NCI-H1105 treated with DMSO at 0.1 percent for 48 hours (cell line): ENCODE measurements at places on chromosomes 7 and 10.

GRCh38 chr7:45982907-45983719 is 62.0 kb upstream of the IGFBP3 start:
- no peak for DNase-seq

DNA sequence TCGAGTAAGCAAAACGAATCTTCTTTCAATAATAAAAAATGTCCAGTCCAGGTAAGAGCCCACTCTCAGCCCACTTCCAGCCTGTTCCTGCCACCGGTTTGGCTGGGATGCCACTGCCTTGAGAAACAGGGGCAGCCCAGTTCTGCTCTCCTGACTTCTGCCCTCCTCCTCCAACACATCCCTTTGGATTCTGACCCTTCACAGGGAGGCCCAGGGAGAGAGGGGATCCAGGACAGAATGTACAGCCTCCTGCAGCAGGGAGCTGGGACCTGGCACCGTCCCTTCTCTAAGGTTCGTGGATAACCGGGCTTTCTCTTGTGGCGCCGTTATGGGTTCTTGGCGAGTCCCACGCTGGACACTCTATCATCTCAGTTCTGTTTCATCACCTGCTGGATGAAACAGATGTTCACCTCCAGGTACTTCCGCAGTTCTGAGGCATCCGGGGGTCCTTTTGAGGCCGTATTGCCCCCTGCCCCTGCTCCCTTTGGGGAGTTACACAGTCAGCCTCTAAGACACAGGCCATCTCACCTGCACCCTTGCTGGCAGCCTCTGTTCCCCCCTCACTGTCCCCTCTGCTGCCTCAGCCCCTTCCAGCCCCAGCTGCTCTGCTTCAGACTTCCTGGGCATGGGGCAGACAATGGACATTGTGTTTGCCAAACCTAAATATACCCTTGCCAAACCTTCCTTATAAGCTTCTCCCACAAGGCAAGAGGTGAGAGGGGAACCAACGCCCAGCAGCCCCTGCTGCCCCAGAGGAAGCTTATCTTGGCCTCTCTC is 203.8 kb upstream of the ZMIZ1 start:
- DNase-seq = no peak

GRCh38 chr7:137289101-137289500 is 54.4 kb downstream of the PTN start:
- no peak for DNase-seq

DNA sequence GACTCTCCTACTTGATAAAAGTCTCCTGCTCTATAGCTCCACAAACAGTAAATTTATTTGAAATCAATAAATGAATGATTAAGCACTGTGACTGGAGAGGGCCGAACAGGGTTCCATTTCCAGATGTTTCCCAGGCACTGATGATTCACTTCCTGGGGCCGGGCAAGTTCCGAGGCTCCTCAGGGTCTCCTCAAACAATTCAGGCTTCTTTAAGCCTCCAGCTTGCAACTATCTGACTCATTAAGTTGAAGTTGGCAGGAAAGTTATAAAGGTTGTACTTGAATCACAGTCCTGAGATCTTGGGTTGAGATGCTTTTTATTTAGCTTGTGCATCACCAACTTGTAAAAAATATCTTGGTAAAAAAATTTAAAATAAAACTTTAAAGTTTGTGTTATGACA is 612.9 kb downstream of the DNAJB6 start:
- DNase-seq = no peak

DNA sequence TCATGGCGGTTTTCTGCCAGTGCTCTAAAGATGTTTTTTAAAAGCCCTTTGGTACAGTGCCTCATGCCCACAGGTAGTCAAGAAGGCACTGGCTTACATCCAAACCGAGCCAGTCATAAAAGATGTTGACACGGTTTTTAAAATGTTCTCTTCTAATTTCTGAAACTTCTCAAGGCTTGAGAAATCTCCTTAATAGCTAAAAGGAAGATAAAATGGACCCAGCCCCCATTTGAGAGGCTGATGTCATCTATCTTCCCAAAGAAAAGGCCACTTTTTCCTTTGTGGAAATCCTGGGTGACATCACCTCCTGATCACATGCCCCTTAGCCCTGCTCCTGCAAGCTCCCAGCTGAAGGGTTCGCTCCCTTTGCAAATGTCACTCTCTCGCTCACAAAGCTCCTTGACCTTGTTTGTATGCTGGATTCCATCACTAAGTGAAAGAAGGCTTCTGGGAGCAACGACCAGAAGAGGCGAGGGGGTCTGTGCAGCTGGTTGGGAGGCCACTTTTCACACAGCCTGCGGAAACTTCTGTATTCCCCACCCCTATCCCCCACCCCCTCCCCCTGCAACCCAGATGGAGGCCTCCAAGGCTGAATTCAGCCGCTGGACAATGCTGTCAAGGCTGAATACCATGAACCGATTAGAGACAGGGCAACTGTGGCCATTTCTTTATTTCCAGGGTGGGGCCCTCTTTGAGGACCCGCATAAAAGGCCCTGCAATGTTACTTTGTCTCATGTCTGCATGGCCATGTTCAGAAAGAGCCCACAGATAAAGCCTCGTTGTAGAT is 122.8 kb downstream of the CUBN start:
- DNase-seq = no peak

DNA sequence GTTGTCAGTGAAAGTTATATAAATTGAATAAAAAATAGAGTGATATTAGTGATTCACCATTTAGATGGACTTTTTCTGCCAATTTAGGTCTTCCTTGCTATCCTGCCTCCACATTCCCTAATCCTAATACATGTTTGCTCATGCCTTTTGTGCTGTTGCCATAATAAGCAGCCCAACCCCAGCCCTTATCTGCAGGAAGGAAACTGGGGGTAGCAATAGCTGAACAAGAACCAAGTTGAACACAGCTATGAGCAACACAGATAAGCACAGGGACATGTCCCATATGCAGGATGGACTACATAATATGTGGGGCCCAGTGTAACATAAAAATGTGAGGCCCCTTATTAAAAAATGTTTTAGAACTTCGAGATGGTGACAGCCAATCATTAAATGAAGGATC is 91.2 kb upstream of the AHR start:
- no peak for DNase-seq

GRCh38 chr7:100520138-100520537 is 18.9 kb upstream of the AGFG2 start:
- no peak for DNase-seq

DNA sequence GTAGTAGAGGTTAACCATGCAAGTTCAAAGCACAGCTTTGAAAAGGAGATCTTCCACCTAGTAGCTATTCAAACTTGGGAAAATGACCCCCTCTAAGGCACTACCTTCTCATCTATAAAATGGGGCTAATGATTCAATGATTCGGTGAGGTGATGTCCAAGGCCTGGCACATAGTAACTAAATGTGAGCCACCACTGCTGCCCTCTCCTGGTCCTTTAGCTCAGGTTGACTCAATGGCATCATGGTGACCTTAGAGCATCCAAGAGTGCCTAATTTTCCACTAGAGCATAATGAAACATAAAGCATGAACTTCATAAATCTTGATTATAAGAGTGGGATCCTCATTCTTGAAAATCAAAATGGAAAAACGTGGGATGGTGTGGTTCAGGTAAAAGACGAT is 16.3 kb upstream of the PLCE1 start:
- DNase-seq = no peak

- no peak for DNase-seq
Observed at GRCh38 chr7:24325708-24326107, 41.7 kb downstream of the NPY start.

DNA sequence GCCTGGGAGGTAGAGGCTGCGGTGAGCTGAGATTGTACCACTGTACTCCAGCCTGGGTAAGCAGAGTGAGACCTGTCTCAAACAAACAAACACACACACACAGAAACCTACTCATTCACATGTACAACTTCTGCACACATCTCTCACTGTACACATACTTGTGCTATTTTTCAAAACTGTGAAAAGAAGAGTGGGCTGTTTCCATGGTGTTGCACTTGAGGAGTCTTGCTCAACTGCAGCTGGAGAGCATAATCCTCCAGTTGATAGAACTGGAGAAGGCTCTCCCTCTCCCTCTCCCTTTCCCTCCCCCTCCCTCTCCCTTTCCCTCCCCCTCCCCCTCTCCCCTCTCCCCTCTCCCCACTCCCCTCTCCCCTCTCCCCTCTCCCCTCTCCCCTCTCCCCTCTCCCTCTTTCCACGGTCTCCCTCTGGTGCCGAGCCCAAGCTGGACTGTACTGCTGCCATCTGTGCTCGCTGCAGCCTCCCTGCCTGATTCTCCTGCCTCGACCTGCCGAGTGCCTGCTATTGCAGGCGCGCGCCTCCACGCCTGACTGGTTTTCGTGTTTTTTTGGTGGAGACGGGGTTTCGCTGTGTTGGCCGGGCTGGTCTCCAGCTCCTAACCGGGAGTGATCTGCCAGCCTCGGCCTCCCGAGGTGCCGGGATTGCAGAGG is 43.7 kb upstream of the DLD start:
- DNase-seq = no peak

GRCh38 chr7:95824616-95825015 is 52.3 kb downstream of the DYNC1I1 start:
- no peak for DNase-seq

DNA sequence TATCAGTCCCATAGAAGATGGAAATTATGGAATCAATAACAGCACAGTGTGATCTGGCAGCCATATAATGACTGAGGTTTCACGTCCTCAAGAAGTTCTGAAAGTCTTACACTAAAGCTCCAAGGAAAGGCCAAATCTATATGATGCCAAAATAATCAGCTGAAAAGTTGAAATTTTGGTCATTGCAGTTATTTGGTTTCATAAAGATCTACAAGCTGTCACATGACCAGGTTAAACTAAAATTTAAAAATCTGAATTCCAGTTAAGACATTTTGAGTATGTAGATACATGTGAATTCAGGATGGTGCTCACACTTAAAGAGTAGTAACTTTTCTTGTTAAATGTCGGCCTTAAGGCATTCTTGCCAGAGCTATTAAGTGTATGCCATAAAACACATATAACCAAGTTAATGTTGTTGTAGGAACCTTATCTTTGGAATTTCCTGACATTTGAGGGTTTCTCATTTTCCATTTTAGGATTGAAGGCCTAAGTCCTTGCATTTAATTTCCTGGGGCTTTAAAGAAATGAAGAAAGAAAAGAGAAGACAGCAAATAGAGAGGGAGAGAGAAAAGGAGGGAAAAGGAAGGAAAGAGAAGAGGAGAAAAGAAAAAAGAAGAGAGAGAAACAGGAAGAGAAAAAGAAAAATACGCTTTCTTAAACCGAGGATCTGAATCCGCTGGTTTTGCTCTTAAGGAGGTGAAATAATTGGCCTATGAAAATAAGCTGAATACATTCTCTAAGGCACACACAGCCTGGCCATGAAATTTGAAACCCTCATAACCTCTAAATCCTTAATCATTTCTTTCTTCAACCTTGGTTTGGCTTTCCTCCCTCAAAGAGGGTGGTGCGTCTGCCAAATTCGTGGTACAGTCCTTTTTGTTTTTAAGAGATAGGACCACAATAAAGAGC is 43.8 kb downstream of the DENND2A start:
- no peak for DNase-seq

DNA sequence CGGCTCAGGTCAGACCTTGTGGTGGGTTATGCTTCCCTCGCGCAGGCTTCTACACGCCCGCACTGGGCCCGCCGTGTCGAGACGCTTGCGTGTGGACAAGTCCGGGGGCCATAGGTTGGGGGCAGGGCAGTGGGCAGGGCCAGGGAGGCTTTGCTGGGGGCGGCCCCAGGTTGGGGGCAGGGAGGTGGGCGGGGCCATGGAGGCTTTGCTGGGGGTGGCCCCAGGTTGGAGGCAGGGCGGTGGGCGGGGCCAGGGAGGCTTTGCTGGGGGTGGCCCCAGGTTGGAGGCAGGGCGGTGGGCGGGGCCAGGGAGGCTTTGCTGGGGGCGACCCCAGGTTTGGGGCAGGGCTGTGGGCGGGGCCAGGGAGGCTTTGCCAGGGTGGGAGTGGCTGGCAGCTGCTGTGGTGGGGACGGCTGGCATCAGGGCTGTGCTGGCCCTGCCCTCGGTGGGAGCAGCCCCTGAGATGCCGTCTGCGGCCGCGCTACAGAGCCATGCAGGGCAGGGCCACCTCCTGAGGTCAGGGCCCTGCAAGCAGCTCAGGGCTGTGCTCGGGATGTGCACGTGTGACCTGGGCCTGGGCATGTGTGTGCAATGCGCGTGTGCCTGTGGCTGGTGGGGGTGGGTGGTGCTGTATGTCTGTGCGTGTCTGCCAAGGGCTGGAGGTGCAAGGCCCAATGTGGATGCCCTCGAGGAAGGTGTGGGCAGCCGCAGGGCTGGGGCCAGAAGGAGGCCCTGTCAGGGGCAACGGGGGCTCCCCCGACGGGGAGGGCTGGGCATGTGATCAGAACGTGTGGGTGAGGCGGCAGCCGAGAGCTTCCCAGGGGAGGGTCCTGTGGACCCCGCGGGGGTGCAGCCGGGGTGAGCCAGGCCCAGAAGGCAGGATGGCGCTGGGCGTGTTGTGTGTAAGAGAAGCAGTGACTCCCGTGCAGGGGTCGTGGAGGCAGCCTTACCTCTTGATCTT is 72.5 kb upstream of the NKX6-2 start:
- no peak for DNase-seq
